ENCODE measurements at places on chromosomes 6 and 20.

GRCh38 chr20:16434062-16434664 lies 139.1 kb downstream of the KIF16B start:
- peak; percentile 16 for DNase-seq

DNA sequence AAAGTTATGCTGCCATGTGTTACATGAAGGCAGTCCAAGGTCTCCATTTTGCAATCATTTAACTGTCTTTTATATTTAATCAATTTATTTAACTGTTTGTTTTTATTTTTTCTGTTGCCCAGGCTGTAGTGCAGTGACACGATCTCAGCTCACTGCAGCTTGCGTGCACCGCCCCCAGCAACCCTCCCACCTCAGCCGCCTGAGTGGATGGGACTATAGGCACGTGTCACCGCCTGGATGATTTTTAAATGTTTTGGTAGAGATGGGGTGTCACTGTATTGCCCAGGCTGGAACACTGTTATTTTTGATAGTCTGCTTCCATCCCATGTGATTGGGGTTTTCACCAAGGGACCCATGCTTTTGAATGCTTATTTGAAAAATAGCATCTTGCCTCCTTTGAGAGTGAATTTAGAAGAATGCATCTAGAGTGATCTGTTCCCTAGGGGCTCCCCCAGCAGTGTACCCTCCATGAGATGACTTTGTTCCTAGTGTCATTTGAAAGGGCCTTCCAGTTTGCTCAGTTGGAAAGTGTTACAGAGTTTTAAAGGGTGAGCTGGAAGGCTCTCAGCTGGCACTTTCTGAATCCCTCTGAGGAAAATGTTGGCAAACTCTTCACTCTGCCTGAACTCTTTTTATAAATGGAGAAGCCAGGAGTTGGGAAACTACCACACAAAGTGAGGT lies 143.4 kb downstream of the JARID2 start:
- DNase-seq, result no peak

- peak; percentile 71 for DNase-seq
These were observed 114.6 kb downstream of the ADAT2 start for GRCh38 chr6:143335865-143336264.

DNA sequence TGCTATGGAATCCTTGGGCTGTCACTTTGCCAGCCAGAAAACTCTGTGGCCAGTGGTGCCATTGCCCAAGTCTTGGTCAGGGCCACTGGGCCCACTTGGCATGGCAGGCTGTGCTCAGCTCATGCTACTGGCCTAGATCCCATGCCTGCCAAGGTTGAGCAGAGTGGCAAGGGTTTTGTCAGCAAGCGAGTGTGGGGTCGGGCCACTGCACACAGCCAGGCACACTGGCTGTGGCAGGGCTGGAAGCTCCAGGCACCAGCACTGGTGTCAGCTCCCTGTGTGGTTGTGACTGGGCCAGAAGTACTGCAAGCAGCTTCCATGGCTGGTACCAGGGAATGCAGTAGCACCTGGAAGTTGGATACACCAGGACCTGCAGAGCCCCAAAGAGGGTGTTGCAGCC lies 846.8 kb downstream of the EYS start:
- DNase-seq, result no peak

- peak; percentile 5 for DNase-seq
These were observed 57.7 kb downstream of the DHX35 start for GRCh38 chr20:39019805-39020325.

- no peak for DNase-seq
These were observed 173.0 kb upstream of the JAG1 start for GRCh38 chr20:10846766-10847165.

DNA sequence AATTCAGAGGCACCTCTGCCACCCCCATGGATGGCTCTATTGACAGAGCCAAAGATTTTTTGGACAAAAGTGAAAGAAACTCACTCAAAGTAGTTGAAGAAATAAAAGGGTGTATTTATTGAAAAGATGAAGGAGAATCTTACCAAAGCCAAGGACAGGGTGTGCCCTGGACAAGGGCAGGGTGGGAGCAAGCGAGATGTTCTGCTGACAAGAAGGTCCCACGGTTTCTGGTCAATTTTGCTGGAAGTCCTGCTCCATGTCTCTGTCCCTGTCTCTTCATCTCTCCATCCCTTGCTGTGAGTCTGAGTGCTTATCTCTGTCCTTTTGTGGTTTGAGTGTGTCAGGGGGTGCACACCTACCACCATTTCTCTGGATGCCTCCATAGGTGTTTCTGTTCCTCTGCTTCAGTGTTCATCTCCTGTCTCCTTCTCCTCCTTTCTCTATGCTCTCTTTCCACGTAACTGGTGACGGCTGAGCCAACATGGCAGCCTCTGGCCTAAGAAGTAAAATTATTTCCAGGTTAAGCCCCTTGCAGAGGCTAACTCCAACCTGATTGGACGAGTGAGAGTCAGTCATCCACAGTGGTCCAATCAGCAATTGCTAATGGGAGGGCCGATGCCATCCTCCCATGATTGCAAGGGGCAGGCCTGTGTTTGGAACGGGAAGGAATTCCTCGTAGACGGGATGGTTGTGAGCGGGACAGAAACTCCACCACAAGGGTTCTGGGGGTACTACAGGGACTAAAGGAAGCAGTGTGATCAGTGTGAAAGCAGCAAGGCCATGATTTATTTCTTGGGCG lies 502.1 kb upstream of the CDH4 start:
- no peak for DNase-seq

DNA sequence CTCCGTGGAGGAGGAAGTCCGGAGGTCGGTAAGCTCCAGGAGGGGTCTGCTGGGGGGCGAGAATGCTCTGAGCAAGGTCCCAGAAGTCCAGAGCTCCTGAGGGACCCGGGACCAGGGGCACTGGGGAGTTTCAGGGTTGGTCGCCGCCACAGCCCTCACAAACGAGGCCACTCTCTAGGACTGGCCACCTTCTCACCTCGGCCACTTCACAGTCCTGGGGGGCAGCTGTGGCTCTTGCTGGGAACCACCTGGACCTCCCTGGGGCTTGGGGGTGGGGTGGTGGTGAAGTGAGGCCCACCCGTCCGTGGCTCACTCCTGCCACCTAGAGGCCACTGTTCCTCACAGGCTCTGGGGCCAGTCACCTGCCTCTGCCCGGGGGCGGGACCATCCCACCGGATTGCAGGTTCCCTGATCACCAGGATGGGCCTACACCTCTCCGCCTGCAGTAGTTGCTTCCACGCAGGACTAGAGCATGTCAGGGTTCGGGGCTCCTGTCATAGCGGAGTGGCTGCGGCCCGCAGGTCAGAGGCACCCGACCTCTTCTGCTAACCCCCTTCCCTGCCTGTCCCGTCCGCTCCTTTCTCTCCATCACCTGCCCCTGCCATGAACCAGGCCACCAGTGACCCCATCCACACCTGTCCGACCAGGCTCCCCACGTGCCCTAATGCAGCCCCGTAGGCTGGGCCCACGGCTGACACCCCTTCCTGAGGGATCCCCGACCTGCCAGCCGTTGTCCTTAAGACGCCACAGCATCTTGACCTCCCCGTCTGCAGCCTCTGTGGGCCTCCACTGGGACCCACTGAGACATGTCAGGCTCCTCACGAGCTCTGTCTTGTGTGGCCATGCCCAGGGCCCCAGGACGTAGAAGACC lies 5.1 kb upstream of the TCEA2 start:
- no peak for DNase-seq

DNA sequence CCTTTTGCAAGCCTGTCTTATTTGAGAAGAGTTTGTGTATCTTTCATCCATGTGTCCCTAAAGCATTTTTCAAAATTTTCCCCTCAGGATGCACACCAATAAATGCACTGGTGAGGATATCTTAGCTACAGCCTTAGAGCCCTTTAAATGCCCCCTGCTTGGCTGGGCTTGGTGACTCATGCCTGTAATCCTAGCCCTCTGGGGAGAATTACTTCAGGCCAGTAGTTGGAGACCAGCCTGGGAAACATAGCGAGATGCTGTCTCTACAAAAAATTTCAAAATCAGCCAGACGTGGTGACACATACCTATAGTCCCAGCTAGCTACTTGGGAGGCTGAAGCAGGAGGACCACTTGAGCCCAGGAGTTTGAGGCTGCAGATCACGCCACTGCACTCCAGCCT lies 33.8 kb upstream of the PLCB4 start:
- peak; percentile 13 for DNase-seq

- no peak for DNase-seq
These were observed 423.6 kb downstream of the HAO1 start for GRCh38 chr20:7516621-7517111.

DNA sequence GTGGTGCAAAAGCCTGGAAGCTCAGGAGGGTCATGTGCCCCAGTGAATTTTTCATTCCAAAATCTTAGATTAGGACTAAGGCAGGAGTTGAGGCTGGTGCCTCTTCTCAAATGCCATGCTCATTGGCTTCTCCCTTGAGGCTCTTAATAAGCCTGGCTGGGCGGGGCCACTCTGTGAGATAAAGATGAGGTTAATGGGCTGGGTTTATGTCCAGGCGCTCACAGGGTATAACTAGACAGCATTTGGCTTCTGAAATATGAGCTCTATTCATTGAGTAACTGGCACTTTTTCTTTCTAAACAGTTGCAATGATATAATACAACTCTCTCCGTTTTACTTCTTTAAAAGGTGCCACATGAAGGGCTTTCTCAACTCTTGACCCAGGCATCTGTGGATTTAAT lies 156.3 kb downstream of the SCML4 start:
- DNase-seq, result no peak

GRCh38 chr6:119444642-119445557 lies 95.3 kb upstream of the MAN1A1 start:
- no peak for DNase-seq

DNA sequence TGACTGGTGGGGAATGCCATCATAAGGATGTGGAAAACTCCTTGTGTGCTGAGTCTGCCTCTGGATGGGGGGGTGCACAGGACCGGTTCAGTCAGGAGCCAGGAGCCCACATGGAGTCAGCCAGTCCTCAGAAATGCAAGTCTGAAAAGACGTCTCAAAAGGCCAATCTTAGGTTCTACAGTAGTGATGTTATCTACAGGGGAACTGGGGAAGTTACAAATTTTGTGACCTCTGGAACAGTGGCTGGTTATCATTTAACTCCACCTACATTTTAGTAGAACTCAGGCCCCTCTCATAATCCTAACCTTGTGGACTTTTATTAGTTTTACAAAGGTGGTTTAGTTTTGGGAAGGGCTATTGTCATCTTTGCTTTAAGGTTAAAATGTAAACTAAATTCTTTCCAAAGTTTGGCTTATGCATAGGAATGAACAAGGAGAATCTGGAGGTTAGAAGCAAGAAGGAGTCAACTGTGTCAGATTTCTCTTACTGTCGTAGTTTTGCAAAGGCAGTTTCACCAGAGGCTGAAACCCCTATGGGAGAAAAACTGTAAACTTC lies 13.7 kb upstream of the TBC1D22B start:
- no peak for DNase-seq

DNA sequence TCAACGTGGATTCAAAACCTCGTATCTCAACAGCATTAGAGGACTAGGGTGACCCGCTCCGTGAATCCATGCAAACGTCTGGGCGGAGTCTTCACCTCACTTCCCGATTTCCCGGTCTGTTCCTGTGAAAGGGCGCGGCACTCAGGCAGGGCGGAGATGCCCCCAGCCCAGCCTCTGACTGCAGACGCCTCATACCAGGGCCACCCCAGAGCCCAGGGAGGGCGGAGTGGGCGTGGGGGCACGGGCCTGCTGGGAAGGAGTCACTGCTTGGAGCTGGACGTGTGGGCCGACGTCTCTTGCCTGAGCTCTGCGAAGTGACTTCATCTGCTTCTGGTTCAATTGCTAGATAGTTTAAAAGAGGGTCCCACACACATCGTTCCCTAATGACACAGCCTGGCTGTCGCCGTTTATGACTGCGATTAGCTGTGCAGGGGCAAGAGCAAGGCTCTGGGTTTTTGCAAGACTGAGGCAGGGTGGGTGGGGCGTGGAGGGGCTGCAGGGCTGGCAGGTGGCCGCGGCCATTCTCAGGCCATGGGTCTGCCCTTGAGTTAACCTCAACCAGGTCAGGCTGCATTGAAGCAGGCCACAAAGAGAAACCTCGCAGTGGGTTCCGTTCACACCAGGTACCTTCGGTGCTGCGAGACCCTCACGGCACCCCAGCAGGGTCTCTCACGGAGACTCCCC lies 15.0 kb downstream of the SMOC2 start:
- DNase-seq, result no peak

DNA sequence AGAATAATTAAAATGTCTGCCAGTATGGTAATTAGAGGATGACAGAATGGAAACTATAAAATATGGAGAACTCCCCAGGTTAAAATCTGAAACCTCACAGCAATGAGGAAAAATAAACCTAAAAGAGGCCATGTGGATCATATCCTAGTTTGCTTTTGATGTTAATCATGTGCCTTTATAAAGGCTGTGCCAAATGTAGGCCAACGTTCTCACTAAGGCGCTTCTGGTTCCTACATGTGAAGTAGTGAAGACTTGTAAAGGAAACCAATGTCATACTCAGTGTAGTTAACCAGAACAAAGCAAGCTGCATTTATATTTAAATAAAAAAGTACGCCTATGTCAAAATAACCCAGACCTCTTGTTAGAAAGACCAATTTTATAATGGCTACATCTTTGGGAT lies 113.7 kb upstream of the FAM184A start:
- no peak for DNase-seq

DNA sequence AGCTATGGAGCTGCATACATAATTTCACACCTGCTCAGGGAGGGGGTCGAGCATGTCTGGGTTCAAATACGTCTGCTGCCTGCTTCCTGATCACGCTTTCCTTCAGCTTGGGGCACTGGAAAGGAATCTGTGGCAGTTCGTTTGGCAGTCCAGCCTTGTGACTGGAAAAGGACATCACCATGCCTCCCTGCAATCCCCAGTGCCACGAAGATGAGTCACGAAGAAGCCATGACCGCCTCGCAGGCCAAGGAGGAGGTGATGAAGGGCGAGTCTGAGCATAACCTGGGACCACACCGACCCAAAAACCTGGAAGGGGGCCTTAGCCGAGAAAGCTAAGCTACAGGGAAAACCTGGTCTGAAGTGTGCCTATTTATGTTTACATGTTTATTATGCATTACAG lies 13.1 kb downstream of the JAG1 start:
- DNase-seq, result peak; percentile 66

GRCh38 chr6:150116200-150116800 lies 26.5 kb upstream of the PPP1R14C start:
- peak; percentile 69 for DNase-seq
